ENCODE measurements at places on chromosomes 7 and 10.

DNA sequence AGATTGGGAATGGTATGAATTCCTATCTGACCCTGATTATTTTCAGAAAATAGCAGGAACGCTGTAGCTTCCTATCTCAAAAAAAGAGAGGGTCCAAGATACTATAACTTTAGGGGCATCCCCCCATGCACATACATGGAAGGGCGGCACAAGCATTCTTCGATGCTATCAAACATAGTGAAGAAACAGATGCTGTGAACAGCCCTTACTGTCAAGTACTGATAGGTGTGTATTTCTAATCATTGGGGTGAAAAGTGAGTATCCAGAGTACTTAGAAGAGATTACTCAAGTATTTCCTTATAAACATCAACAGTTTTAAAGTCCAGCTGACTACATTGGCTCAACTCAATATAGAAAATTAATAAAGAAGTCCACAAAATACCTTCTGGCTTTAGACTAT is 17.0 kb upstream of the NUP42 start:
- no peak for DNase-seq

GRCh38 chr7:40282858-40283257 is 148.1 kb downstream of the SUGCT start:
- no peak for DNase-seq

- DNase-seq, result no peak
Measured at GRCh38 chr10:73744664-73744975, 448 bp downstream of the SEC24C start.

DNA sequence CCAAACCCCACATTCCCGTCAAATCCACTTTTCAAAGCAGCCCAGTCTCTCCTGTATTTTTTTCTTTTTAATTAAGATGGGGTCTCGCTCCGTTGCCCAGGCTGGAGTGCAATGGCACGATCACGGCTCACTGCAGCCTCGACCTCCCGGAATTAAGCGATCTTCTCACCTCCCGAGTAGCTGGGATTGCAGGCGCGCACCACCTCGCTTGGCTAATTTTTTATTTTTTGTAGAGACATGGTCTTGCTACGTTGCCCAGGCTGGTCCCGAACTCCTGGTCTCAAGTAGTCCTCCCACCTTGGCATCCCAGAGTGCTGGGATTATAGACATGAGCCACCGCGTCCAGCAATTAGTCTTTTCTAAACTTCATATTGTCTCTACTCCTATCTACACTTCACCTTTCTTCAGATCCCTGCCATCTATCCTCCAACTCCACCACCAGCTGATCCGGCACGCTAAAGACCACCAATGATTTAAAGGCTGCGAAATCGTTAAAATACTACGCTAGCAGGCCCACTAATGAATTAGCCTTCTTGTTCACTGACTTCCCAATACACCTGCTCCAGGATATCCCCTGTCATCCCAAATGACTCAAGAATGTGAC is 525 bp upstream of the CHUK start:
- no peak for DNase-seq

DNA sequence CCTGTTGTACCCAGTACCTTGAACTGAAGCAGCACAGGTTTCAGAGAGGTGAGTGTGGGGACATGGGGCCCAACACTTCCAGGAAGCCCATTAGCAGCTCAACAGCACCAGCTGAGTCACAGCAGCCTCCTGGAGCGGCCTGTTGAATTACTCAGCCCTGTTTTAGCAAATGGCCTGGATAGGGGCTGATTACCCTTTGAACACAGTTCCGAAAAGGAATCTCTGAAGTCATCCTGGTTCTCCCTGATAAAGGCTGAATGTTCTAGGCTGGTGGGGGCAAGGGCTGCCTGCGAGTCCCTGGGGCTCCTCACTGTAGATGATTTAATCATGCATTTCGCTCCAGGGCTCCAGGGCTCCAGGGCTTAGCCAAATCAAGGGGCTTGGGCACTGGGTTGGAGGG is 287.5 kb downstream of the GRID1 start:
- no peak for DNase-seq

DNA sequence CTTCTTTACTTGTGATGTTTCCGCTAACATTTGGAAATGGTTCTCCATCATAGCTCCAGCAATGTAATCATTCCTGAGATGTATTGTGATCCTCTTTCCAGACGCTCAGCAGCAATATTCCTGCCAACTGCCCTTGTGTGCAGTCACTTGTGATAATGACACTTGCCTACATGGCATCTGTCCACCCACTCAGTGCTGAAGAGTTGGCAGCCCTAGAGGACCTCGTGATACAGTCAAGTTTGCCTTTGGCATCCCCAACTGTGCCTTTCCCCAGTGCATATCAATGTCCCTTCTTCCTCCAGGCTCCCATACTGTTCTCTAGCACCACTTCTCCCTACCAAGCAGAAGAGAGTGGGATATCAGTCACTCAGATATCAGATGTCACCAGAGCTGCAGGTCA is 64.9 kb downstream of the MYOF start:
- DNase-seq, result no peak

GRCh38 chr10:7300384-7300971 is 110.4 kb downstream of the SFMBT2 start:
- DNase-seq, result no peak

- no peak for DNase-seq
Measured at GRCh38 chr7:138828302-138828701, 30.3 kb upstream of the ATP6V0A4 start.

DNA sequence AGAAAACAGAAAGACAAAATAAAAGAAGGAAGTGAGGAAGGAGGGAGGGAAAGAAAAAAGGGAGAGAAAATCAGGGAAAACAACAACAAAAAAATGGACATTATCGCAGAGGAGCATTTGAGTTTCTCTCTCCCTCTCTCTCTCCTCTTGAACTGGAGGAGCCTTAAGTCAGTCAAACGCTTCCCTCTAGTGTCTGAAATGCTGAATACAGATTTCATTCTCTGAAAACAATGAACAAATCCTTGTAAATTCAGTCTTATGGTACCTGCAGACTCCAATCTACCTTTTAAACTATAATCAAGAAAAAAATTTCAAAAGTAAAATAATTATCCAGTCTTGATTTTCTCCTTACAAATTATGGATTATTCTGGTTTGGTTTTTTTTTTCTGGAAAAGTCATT is 89.2 kb upstream of the PFKP start:
- no peak for DNase-seq

- DNase-seq, result no peak
Measured at GRCh38 chr7:20219446-20220292, 2.5 kb upstream of the MACC1 start.

DNA sequence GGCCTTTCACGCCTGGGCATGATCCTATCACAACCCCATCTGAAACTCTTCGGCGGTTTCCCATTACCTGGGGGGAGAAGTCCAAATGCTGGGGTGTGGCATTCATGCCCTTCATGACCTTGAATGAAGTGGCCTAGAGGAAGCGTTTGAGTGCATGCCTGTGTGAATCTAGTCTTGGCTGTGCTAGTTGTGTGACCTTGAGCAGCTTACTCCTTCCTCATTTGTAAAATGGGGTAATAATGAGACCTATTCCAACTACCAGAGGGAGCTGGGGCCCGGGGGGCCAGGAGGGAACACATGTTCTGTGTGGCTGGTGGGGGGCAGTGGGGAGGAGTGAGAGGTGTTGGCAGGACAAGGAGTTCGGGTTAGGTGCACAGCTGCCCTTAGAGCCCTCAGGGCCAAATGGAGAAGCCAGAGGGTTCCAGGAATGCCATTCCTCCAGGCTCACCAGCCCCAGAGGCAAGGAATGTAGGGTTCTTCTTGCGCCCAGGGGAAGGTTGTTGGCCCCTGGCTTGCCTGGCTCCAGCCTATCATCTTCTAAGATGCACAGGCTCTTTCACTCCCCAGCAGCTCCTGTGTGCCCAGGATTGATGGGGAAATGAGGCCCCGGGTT is 21.3 kb upstream of the TBRG4 start:
- DNase-seq, result no peak

DNA sequence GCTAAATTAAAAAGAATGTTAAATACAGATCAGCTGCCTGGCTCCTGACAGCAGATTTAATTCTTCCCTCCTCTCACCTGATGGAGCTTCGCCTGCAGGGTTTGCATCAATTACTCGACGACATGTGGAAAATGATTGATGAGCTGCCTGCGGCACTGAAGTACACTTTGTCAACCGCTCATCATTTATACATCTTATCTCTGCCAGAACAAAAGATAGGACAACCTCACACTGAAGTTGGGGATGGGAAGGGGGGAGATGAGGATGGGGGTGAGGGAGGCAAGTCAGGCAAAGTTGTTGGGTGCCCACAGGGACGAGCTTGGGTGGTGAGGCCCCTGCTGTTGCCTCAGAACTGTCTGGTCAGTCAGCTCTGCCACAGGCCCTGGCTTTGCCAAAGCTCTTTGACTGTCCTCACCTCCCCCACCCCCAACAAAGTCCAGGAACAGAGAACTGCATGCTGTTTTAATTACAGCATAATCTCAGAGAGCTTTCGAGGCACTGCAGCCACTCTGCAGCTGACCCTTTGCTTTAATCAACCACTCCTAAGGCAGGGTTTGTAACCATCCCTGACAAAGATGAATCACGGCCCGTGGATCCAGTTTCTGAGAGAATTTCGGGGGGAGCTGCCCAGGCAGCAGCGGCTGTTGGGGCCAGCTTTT is 702.3 kb downstream of the LRMDA start:
- no peak for DNase-seq

GRCh38 chr10:60704471-60704870 is 73.8 kb upstream of the CDK1 start:
- no peak for DNase-seq

DNA sequence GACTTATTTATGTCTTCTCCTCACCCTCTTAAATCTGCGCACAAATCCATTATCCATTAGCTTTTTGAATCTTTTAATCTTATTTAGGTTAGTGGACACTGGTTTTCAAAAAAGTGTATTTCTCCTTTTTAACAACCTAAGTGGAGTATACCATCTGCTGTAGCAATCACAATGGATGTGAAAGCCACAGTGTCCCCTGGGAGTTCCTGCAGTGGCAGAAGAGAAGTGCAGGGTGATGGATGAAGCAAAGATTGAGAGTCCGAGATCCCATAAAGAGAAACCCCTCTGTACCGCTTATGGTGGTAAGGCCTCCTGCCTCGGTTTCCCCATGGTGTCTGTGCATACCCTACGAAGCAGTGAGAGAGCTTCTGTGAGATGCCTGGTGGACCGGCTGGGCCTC is 236.4 kb downstream of the COBL start:
- no peak for DNase-seq

DNA sequence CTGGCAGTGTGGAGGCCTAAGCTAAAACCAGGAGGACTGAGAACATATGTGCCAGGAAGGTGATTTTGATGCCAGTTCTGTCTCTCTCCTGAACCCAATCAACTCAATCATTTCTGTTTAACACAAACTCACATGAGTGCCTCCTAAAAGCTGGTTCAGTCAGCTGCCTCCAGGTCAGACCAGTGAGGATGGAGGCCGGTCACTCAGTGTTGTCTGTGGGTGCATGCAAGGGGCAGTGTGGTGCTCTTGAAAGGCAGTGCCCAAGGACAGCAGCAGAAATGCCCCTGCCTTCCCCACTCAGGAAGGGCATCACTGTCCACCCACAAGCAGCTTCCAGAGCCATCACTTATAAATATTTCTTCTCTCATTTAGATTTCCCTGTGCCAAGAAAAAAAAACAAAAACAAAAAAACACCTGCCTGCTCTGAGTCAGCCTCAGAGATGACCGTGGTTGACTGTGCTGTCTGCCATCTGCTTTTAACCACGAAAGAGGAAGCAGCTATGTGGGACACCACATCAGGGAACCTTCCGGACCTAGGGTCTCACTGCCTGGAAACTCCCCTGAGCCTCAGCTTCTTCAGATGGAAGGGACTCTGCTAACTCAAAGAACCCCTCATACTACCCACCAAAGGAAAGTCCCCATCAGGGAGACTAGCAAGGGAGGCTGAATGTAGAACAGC is 39.1 kb downstream of the VOPP1 start:
- peak; percentile 19 for DNase-seq

GRCh38 chr7:20438694-20439376 is 108.1 kb downstream of the ITGB8 start:
- DNase-seq, result no peak

DNA sequence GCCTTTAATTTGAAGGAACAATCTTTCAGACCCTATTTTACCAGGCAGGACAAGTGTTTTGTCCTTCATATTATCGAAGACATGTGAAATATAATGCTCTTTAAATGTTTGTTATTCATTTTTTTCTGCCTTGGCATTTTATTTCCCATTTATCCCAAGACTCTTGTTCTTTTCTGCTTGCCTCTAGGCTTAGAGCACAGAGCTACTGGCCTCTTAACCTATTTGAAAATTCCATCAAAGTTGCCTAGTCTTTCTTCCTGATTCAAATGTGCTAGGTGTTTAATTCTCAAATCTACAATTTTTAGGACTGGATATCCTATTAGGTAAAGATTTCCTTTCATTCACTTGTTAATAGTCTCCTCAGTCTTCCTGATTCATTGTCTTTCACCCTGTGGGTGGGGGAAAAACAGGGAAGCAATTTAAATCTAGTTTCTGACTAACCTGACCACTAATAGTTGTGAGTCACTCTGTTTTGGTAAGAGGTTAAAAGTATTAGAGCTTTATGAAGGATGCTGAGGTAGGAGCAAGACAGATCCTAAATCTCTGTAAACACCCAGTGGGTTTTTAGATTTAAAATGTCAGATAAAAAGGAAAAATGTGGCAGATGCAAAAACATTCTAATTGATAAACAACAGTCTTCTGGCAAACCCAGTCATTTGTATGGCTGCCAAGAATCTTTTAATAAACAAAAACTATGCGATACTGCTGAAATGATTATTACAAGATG is 1.5 kb downstream of the LIPK start:
- no peak for DNase-seq

DNA sequence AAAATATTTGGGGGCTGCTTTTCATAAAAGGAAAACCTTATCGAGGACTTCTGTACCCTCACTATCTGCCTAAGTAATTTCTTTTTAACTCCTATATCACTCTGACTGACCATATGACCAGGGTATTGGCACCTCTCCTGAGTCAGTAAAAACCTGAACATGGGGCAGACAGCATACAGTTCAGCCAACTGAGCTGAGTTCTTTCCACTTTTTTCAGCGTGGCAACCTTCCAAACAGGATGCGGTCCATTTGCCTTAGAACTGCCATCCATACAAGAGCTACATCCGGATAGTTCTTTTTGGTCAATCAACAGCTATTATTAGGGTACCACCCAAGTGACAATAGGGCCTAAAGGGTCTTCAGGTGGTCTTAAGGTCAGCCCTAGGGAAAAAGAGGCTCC is 122.6 kb downstream of the MARCHF5 start:
- no peak for DNase-seq

GRCh38 chr10:93060887-93061593 is 442 bp downstream of the CYP26C1 start:
- no peak for DNase-seq

DNA sequence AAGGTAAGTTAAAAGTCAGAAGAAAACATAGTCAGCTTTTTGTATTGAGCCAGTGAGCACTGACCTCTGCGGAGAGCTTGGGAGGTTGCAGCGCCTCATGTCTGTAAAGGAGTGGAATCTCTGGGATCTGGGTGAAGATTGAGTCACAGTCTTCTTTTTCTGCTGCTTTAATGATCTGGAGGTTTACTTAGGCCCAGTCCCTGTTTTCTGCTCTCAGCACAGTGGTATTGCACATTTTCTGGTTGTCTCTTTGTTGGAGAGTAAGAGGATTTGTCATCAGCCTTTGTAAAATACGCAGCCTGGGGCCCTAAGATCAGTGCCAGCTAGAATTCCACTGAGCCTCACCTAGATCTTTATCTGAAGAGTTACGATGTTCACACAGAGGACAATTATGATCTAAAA is 58.3 kb upstream of the GJD4 start:
- DNase-seq, result no peak
